SJCRH30 (cell line): ENCODE measurements at places on chromosomes 7 and 10. TPM values are rescaled to one million over a fixed set of nuclear protein-coding genes. Genes with fewer than 3 reads are reported as not detected.

DNA sequence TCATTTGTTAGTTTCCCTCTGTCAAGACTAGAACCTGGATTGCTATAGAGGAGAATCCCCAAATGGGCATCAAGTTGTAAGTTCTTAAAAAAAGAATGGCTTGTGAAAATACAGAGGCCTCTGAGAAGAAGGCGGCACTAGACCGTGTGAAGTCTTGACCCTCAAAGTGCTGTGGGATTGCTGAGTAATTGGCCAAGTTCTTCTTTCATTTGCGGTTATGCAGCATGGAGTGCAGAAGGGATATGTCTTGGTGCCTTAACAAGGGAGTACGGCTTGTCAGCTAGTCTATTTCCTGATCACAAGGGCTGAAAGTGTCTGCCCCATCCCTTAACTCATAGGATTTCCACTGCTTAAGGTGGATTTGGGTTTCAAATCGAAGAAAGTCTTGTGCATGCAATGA is 81.2 kb downstream of the MKX start:
- peaks cover 5% of the 10 kb centered on the region; the same call in 1 of the 2 replicates for H3K4me1 ChIP-seq
- no peaks in the 10 kb centered on the region for H3K27me3 ChIP-seq
- no peak overlapping the region for H3K4me3 ChIP-seq

DNA sequence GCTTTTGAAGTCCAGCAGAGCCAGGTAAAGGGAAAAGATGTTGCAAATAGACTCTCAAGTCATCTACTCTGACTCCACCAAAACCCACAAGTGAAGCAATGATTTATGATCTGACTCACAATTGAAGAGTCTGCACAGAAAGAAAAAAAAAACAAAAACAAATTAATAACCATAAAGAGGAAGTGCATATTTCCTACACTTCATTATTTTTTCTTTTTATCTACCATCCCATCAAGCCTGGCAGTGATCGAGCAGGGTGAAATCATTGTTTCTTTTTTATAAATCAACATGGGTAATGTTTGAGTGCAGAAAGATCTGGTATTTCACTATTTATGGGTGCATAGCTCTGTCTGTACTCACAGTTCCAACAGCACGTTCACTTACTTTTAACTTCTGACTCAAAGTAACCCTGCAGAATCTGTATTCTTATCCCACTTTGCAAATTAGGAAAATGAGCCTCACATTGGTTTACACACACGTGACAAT is 829.0 kb downstream of the TNS3 start:
- DNase-seq, result no peak
- no peaks in the 10 kb centered on the region for H3K36me3 ChIP-seq
- no peak overlapping the region for H3K27ac ChIP-seq
- no peaks in the 10 kb centered on the region for H3K27me3 ChIP-seq

DNA sequence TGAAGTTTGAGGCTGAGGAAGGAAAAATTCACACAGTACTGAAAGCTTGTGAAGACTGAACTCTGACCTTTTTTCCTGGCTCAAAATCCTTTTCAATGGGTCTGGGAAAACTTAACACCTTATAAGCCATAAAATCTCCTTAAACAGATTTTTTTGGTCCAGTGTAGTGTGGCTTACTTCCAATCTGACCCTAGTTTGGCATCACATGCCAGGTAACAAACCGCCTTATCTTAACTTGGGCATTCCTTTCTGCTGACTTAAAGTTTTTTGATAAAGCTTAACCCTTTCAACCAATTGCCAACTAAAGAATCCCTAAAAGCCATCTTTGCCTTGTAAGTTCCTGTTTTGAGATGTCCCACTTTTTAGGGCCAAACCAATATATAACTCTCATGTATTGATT is 13.2 kb upstream of the ITPRID1 start:
- no peaks in the 10 kb centered on the region for H3K27me3 ChIP-seq
- H3K4me1 ChIP-seq, result no peaks in the 10 kb centered on the region
- no peak overlapping the region for H3K4me3 ChIP-seq
- no peaks in the 10 kb centered on the region for H3K36me3 ChIP-seq

DNA sequence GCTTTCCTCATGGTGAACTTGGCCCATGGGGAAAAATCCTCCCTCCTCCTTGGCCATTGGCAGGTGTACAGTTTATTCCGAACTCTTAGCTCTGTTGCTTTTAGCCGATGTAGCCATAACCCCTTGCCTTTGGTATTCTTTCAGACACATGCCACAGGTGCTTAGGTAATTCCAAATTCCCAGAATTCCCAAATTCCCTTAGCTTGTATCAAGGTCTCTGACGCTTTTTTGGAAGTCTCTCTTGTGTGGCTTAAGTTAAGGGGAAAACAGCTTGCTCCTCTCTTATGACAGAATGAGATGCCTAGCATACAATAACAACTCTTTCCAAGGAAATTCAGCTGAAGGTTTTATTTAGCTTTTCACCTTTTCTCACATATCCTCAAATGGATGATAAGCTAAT is 68.0 kb downstream of the SUGCT start:
- H3K36me3 ChIP-seq, result no peaks in the 10 kb centered on the region
- H3K27ac ChIP-seq, result no peak overlapping the region
- no peaks in the 10 kb centered on the region for H3K27me3 ChIP-seq
- H3K4me3 ChIP-seq, result no peak overlapping the region
- DNase-seq, result no peak

- no peak for DNase-seq
- peaks cover 4% of the 10 kb centered on the region; the same call in 1 of the 2 replicates for H3K4me1 ChIP-seq
- H3K27me3 ChIP-seq, result no peaks in the 10 kb centered on the region
- H3K4me3 ChIP-seq, result no peak overlapping the region
Measured at GRCh38 chr10:45419676-45420025, 45.6 kb downstream of the ALOX5 start.

GRCh38 chr7:28405662-28406061 is 6.7 kb upstream of the CREB5 start:
- no peak for DNase-seq
- H3K4me1 ChIP-seq, result no peaks in the 10 kb centered on the region
- H3K36me3 ChIP-seq, result no peaks in the 10 kb centered on the region
- no peak overlapping the region for H3K27ac ChIP-seq
- H3K27me3 ChIP-seq, result no peaks in the 10 kb centered on the region

DNA sequence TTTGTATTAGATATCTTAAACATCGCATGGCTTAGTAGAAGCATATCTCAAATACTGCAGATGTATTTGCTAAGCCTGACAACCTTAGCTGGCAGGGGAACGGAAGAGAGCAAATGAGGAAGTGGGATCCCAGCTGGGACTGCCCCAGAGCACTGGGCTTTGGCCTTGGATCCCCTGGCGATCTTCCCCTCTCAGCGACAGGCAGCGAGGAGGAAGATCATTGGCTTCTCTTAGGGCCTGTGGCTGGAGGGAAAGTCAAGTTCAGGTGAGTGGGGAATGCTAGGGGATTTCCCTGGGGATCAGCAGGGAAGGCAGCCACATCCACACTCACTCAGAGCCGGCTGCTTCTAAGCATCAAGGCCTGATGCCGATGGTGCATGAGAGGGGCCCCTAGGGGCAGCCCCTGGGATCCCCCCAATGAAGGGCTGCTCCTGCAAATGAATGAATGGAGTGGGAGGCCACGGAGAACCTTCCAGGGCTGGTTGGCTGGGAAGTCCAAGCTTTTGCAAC is 42.0 kb downstream of the LYZL2 start:
- H3K4me3 ChIP-seq, result no peak overlapping the region
- no peaks in the 10 kb centered on the region for H3K4me1 ChIP-seq
- DNase-seq, result no peak

DNA sequence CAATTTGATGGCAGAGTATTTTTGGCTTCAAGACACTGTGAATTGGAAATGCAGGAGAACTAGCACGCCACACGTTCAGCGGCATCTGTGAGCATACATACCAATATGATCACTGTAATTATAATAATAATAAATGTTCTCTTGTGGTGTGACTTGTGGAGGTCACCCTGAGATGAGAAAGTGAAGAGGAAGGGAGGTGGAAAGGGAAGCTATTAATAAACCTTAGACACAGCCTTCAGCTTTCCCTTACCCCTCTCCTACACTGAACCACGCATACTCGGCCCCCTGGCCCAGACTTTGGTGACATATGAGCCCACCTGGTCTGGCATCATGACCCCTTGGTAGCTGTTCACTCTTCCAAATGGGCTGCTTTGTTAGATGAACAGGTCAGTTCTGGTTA is 139.1 kb downstream of the SORCS3 start:
- no peaks in the 10 kb centered on the region for H3K36me3 ChIP-seq
- H3K4me3 ChIP-seq, result no peak overlapping the region
- DNase-seq, result no peak

DNA sequence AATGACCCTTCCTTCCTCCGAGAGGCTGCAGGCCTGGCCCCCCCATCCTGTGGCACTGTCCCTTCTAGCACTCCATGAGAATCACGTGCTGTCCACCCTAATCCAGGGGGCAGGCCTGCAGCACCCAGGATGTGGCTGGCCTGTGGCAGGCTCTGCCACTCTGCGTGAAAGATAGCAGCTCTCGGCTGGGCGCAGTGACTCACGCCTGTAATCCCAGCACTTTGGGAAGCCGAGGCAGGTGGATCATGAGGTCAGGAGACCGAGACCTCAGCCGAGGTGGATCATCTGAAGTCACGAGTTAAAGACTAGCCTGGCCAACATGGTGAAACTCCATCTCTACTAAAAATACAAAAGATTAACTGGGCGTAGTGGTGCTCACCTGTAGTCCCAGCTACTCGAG is 18.9 kb upstream of the LFNG start:
- H3K27me3 ChIP-seq, result no peaks in the 10 kb centered on the region
- no peak for DNase-seq
- no peaks in the 10 kb centered on the region for H3K36me3 ChIP-seq
- no peak overlapping the region for H3K4me3 ChIP-seq
- peaks cover 66% of the 10 kb centered on the region for H3K4me1 ChIP-seq
- H3K27ac ChIP-seq, result no peak overlapping the region

DNA sequence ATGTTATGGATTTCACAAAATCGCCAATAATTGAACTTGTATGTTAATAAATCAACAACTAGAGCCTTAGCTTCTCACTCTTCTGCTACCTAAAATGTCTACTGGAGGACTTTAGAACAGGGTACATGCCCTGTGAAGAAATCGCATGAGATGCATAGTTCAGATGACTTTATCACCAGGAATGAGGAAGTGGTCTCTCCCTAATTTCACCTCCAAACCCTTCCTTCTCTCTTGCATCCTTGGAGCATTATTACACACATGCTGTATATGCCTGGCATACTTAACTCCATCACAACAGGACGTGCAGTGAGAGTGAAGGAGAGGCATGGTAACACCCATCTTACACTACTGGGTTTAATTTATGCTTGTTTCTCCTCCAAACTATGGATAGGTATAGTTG is 27.8 kb downstream of the RHEB start:
- no peak for DNase-seq
- H3K27me3 ChIP-seq, result no peaks in the 10 kb centered on the region
- H3K27ac ChIP-seq, result no peak overlapping the region
- no peaks in the 10 kb centered on the region; the same call in 1 of the 2 replicates for H3K4me1 ChIP-seq
- H3K36me3 ChIP-seq, result peaks cover 33% of the 10 kb centered on the region

GRCh38 chr10:1128115-1128514 is 71.9 kb downstream of the WDR37 start:
- no peaks in the 10 kb centered on the region for H3K4me1 ChIP-seq
- H3K27me3 ChIP-seq, result no peaks in the 10 kb centered on the region
- no peak overlapping the region for H3K27ac ChIP-seq
- DNase-seq, result no peak
- H3K4me3 ChIP-seq, result no peak overlapping the region
- no peaks in the 10 kb centered on the region for H3K36me3 ChIP-seq

GRCh38 chr10:84511709-84512285 is 183.4 kb downstream of the CCSER2 start:
- no peak for DNase-seq
- no peaks in the 10 kb centered on the region for H3K4me1 ChIP-seq

GRCh38 chr10:31977440-31978155 is 49.0 kb upstream of the ARHGAP12 start:
- H3K4me3 ChIP-seq, result no peak overlapping the region
- no peaks in the 10 kb centered on the region for H3K4me1 ChIP-seq
- H3K27me3 ChIP-seq, result no peaks in the 10 kb centered on the region

DNA sequence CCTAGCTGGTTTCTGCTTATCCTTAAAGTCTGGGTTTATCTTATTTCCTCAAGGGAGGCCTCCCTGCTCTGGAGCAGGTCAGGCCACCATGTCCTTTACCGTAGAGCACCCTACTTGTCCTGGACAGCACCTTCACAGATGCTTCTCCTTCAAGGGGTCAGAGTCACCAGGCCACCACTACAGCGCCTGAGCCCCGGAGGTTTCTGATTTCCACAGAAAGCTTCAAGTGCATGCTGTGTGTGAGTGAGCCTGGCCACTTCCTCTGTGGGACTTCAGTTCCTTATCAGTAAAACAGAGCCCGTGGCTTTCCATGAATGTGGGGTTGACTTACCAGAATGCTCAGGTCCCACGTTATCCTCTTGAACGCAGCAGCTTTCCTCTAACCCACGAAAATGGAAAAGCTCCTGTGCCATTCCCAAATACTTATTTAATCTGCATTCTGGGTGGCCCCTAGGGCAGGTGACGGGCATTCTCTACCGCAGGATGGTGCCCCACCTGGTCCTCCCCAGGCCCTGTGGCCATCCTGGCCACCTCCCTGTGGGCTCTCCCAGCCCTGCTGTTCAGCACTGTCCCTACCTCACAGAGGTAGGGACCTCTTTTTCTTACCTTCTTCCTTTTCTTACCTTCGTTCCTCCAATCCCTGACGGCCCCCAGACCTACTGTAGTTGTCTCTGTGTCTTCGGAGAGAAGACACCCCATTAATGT is 1.4 kb upstream of the DOCK1 start:
- no peak overlapping the region for H3K27ac ChIP-seq
- peaks cover 4% of the 10 kb centered on the region; the same call in 1 of the 2 replicates for H3K4me1 ChIP-seq
- no peak for DNase-seq
- H3K27me3 ChIP-seq, result no peaks in the 10 kb centered on the region
- H3K4me3 ChIP-seq, result no peak overlapping the region; the same call in 1 of the 2 replicates
- H3K36me3 ChIP-seq, result no peaks in the 10 kb centered on the region

GRCh38 chr7:101612885-101613515 is 16.1 kb downstream of the MYL10 start:
- peaks cover 12% of the 10 kb centered on the region for H3K4me1 ChIP-seq
- DNase-seq, result no peak
- no peak overlapping the region for H3K27ac ChIP-seq
- no peak overlapping the region for H3K4me3 ChIP-seq

DNA sequence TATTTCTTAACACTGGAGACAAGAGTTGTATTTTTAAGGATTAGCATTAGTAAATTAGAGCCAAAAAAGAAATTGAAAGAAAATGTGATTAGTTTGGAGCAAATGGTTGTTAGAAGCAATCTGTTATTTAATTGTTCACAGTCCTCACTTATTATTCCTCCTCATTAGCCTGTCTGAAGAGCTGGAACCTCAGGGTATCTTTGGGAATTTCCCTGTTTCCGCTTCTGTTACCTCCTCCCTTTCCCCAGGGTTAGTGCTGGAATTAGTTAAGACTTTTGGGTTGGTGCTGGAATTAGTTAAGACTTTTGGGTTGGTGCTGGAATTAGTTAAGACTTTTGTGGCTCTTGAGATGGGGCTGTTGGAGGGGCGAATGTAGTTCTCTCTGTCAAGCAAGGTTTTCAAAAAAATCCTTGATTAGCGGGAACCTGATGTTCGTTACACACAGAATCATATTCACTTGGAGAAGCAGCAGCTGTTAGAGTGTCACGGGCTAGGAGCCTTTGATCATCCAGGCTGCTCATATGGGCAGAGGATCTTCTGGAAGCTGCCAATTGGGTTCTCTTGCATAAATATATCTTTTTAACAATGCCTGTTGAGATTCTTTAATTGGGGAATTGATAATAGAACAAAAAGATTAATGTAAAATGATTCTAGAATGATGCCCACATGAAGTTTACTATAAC is 251.0 kb upstream of the NPSR1 start:
- no peaks in the 10 kb centered on the region for H3K4me1 ChIP-seq
- no peaks in the 10 kb centered on the region for H3K27me3 ChIP-seq
- no peaks in the 10 kb centered on the region for H3K36me3 ChIP-seq

Gene EBLN1
- total RNA-seq, result not detected in 2 replicates

Gene NPC1L1
- total RNA-seq, result not detected in 2 replicates

Gene PTN
- total RNA-seq, result 0.23 and 0.51 TPM in 2 replicates

Gene KAZALD1
- 55.7 and 58.1 TPM in 2 replicates for total RNA-seq

Gene GNGT1
- total RNA-seq, result 0.48 and 0.65 TPM in 2 replicates

Gene ACSM6
- total RNA-seq, result 0.08 TPM in 1 of 2 replicates, not detected in the other
